ENCODE measurements at places on chromosomes 5 and 9. TPM values are rescaled to one million over a fixed set of nuclear protein-coding genes. Genes with fewer than 3 reads are reported as not detected.

INSL4 gene
- not detected for total RNA-seq

CDX1 gene
- total RNA-seq, result not detected

GPR107 gene
- total RNA-seq, result 14.8 TPM

ORM2 gene
- not detected for total RNA-seq

IL13 gene
- total RNA-seq, result 0.42 TPM

PFN3 gene
- not detected for total RNA-seq
